Mesothelial cell of epicardium (in vitro differentiated cells): ENCODE measurements at places on chromosomes 2 and 18. TPM values are rescaled to one million over a fixed set of nuclear protein-coding genes. Genes with fewer than 3 reads are reported as not detected.
A peak's percentile ranks its signal among the peaks of the same experiment; 100 is the strongest.

DNA sequence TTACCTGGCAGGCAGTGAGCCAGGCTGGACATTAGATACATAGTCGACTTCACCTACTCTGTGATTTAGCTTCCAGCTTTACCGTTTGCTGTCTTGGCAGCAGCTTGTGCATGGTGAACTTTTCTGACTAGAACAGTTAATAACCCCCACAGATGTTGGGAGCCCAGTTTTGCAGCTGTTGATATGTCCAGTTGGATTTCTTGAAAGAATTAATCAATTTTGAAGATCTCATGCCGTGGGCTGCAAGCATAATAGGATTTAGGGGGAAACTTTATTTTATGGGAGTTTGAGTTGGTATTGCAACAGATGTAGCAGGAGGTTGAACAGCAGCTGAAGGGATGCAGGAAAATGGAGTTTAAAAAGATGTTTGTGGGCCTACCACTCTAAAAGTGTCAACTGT is 13.8 kb downstream of the MYO1B start:
- no peak for DNase-seq

GRCh38 chr2:70523996-70524965 is 29.3 kb downstream of the TGFA start:
- DNase-seq, result no peak

GRCh38 chr2:230875347-230876315 is 10.9 kb downstream of the ITM2C start:
- peak; percentile 17 for DNase-seq

ANKRD62 gene
- total RNA-seq, result not detected in 3 replicates

GRCh38 chr2:82013641-82014040 is 1709.1 kb upstream of the LRRTM1 start:
- no peak for DNase-seq

RAMP1 gene
- 2.0 to 2.1 TPM (median 2.0 TPM) in 3 replicates for total RNA-seq

DNA sequence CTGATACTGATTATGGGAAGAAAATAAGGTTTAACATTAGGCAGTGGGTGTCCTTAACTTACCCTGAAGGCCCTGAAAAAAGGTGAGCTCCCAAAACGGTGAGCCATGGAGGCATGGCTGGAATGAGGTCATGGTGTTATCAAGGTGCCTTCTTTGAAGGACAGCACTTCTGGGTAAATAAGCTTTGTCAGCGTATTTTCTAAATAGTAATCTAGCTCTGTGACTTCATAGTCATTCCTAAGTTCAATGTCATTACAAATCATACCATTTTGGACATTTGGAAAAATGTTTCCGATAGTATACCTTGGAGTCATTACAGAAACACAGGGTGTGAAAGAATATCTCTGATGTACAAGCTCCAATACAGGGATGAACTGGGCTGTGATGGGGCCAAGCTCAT is 35.2 kb upstream of the CNGA3 start:
- no peak for DNase-seq
